ENCODE measurements at places on chromosomes 1 and 21.

DNA sequence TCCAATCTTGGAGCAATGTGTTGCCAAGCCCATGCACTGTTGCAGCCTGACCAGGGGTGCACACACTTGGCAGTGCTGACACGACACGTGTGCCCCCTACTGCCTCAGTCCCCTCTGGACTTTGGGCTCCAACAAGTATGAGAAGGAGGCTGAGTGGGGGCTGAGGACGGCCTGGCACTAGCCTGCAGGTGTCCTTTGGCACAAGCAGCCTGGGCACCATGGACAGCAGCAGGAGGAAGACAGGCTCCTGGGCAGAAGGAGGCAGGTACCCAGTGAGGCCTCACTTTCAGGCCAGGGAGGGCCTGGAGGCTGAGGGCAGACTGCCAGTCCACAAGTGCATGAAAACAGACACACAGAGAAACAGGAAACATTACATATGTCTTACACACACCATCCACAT is 1702.9 kb upstream of the B3GALT2 start:
- no peak for DNase-seq

- DNase-seq, result no peak
Observed at GRCh38 chr1:184507604-184508280, 120.9 kb downstream of the C1orf21 start.

- DNase-seq, result no peak
Observed at GRCh38 chr1:212286556-212287131, 1.4 kb downstream of the PPP2R5A start.

- DNase-seq, result peak; percentile 63
Observed at GRCh38 chr1:30816211-30817076, 58.9 kb upstream of the LAPTM5 start.
